Camera-type eye (tissue), 1 donor: ENCODE measurements at places on chromosomes 4 and X. TPM values are rescaled to one million over a fixed set of nuclear protein-coding genes. Genes with fewer than 3 reads are reported as not detected.

The UGT2B15 gene
- total RNA-seq: not detected

The RXFP1 gene
- 0.71 TPM for total RNA-seq

The MAGEA11 gene
- 0.77 TPM for total RNA-seq

The ERAS gene
- total RNA-seq: not detected

The FGF5 gene
- total RNA-seq: 0.16 TPM

The HTT gene
- 82.3 TPM for total RNA-seq

The SERPINA7 gene
- total RNA-seq: not detected

The VCX3B gene
- not detected for total RNA-seq

The SATL1 gene
- total RNA-seq: 0.82 TPM

The MTNR1A gene
- total RNA-seq: 1.6 TPM
